Psoas muscle (tissue), 8 donors: ENCODE measurements at places on chromosomes 13 and 19.

DNA sequence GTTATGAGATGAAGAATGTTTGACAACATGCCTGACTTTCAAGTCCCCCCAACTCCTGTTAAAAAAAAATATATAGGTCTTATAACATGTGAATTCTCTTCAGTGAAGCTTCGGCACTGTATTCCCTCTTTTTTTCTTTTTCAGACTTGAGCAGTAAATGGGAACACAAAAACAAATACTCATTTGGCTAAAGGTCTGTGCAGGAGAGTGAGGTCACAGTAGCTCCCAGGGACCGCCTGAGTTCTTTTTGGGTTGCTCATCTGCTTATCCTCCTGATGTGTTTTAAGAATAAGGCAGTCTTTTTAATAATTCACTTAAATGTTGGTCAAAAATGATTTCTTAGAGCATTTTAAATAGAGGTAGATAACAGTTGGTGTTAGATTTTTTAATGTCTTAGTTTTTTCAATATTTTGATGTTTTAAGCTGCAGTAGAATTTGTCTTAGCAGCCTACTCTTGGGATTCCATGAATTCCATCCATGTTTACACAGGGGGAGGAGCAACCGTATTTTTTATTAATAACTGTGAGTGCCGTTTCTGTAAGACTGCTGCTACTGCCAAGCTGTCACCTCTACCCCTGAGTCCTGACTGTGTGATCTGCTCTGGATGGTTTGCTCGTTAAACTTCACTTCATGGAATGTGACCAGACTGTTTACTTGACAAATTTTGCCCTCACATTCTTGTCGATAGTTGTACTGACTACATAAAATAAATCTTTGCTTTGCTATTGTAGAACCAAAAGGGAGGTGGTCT is 14.9 kb downstream of the HNRNPM start:
- DNase-seq = no peak

- no peak for DNase-seq
Observed at GRCh38 chr19:50696094-50696483, 23.5 kb downstream of the SHANK1 start.

DNA sequence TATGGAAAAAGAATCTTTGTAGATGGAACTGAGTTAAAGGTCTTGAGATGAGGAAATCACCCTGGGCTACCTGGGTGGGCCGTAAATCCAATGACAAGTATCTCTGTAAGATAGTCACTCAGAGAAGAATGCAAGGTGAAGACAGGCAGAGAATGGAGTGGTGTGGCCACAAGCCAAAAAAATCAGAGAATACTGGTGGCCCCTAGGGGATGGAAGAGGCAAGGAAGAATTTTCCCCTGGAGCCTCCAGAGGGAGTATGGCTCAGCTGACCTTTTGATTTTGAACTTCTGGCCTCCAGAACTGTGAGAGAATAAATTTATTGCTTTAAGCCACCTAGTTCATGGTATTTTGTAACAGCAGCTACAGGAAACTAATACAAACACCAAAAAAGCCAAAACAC is 32.7 kb upstream of the CSNK1A1L start:
- DNase-seq = no peak

DNA sequence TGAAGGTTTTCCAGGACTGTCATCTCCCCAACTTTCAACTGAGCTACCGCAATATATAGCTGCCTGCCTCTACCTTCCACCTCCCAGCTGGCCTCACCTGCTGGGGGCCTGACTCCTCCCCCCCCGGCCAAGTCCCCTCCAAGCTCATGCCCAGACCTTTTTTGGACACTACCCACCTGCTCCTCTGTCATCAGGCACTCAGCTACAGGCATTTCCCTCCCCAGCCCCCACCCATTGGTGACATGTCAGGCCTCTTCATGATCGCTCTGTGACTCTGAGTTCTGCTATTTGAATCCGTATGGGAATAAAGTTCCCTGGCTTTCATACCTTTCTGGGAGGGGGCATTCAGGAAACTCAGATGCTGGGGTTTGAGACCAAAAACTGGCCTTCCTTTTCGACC is 1.8 kb downstream of the PRKACA start:
- no peak for DNase-seq

- DNase-seq = peak; percentile 41
Observed at GRCh38 chr13:39415008-39415802, 187.8 kb downstream of the LHFPL6 start.

- no peak for DNase-seq
Observed at GRCh38 chr13:46087481-46087880, 17.4 kb downstream of the CPB2 start.

GRCh38 chr13:44237276-44237767 is 136.3 kb upstream of the SERP2 start:
- DNase-seq = peak; percentile 78

- no peak for DNase-seq
Observed at GRCh38 chr19:45668342-45668871, 386 bp downstream of the GIPR start.

DNA sequence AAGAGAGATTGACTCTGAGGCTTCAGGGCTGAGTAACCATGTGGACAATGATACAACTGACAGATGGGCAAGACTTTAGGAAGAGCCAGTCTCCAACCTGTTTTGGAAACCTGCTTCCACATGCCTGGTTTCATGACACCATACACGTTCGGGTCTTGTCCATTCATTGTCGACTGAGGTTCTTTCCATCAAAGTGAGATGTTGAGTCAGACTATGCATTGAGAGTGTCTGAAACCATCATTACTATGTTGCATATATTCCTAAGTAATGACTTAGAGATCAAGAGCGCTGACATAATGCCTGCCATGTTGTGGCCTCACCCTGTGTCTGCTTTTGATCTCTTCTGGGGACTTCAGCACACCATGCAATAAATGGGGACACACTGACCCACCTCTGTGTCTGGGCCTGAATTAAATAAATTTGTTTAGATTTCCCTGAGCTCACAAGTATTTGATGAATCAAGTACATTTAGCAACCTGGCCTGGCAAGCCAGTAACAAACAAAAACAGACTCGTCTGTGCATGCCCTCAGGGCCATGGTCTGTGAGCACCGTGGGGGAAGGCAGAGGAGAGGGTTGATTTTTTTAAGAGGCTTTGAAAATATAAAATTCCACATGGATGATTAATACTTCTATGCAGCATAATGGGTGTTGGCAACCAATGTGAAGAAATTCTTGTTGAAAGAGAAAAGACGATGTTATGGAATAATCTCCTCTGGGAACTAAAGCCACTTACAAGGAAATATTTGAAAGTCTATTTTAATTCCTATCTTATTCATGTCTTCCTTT is 49.9 kb upstream of the UBAC2 start:
- no peak for DNase-seq

- no peak for DNase-seq
Observed at GRCh38 chr19:47839913-47840312, 18.2 kb downstream of the CRX start.

GRCh38 chr19:12748489-12748888 is 3.1 kb upstream of the BEST2 start:
- no peak for DNase-seq

DNA sequence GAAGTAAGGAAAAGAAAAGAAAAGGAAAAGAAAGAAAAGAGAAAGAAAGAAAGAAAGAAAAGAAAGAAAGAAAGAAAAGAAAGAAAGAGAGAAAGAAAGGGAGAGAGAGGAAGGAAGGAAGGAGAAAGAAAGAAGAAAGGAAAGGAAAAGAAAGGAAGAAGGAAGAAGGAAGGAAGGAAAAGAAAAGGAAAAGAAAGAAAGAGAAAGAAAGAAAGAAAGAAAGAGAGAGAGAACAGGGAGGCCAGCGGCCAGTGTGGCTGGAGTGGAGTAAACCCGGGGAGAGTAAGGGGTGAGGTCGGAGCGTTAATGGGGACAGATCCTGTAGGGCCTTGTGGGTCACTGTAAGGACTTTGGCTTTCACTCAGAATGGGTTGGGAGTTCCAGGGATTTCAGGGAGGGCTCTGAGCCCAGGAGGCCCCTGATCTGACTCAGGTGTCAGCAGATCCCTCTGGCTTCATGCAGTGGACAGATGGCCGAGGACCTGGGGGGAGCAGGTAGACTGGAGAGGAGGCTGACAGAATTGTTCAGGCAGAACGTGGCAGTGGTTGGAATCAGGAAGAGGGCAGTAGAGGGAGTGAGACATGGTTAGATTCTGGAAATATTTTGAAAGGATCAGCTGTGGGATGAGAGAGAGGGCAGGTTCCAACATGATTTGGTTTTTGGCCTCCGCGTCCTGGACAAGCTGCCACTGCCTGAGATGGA is 19.8 kb upstream of the FXYD3 start:
- no peak for DNase-seq

- no peak for DNase-seq
Observed at GRCh38 chr13:61084988-61085387, 330.7 kb downstream of the PCDH20 start.

DNA sequence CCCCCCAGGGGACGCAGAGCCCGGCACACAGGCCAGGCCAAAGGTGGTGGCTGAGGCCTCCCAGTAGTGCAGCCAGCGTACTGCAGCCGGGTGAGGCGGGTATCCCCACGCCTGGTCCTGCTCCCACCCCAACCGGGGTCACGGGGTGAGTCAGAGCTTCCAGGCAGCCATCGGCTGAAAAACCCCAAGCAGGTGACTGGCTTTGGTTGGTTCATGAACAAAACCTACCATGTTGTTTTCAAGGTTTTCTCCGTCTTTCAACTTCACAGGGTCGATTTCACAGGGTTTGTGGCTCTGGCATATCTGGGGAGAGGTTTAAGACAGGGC is 42.1 kb upstream of the C13orf46 start:
- no peak for DNase-seq

- DNase-seq = no peak
Observed at GRCh38 chr13:24035411-24035810, 125.1 kb upstream of the SPATA13 start.

DNA sequence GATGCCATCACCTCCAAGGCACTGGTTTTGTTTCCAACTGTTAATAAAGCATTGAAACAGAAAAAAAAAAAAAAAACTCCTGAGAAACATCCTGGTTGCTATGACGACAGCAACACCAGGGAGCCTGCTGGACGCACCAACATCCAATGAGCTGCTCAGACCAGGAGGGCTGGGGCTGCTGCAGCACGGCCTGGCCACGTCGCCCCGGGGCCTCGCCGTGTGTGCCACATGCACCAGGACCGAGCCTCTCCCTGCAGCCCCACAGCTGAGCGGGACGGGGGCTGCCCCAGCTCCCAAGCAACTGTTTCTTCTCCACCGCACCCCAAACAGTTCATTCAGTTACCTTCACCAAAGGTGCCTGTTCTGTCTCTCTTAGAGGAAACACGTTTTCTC is 54.5 kb downstream of the RASA3 start:
- no peak for DNase-seq

DNA sequence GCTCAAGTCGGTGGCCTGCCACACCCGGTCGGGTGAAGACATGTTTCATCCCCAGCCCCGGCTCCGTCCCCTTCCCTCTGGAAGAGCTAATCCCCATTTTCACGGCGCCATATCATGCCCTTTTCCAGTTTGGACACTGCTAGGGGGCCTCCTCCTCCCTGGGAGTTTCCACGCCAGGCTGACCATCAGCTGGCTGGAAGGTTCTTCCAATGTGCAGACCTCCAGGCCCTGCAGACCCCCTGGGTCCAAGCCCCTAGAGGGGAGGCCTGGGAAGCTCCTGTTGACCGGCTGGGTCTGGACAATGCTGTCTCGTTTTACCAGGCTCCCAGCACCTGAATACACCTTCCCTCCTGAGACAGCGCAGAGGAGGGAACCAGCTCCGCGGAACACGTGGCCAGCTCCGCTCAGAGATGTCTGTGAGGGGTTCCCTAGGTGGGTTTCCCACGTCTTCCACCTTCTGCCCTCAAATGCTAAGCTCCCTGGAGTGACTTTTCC is 44.7 kb upstream of the RANBP3 start:
- DNase-seq = no peak

DNA sequence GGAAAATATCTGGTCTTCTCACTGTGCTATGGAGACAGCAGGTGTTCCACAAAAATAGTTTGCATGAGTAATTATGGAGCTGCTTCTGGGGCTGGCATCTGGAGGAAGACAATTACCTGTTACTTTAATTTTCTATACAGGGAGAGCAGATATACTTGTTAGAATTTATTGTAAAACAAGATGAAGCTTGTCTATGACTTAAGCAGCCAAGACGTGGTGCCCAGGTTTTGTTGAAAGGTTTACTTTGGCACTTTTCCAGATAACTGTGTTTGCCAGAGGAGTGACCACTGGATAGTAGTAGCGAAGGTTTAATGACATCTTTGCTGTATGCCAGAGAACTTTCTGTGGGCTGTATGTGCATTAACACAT is 134.5 kb upstream of the KL start:
- DNase-seq = no peak

DNA sequence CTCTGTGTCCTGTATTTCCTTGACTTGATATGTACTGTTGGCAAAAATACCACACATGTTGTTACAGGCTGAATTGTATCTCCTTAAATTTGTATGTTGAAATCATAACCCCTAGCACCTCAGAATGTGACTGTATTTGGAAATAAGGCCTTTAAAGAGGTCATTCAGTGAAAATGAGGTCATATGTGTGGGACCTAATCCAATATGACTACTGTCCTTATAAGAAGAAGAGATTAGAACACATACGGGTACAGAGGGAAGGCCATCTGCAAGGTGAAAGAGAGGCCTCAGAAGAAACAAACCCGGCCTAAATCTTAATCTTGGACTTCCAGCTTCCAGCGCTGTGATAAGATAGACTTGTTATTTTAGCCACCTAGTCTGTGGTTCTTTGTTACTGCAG is 202.5 kb downstream of the NUFIP1 start:
- no peak for DNase-seq

- DNase-seq = no peak
Observed at GRCh38 chr19:46885411-46885810, 24.6 kb downstream of the ARHGAP35 start.

DNA sequence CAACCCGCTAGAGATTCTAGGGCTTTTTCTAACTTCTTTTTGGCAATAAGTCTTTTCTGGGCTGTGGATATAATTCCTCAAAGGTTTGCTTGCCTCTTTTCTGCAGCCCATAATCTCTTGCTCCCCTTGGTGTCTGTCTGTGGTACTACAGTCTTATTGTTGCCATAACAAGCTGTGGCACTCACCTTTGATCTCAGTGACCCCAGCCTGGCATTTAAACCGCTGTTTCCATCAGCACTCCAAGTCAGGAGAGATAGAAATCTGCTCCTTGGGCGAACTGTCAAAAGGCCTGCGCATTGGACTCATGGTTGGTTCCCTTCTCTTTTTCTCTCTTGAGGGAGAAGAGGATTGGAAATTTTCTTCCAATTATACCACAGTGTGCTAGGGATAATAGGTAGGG is 14.5 kb upstream of the MPHOSPH8 start:
- DNase-seq = no peak

- no peak for DNase-seq
Observed at GRCh38 chr13:105602956-105603670, 932.3 kb downstream of the EFNB2 start.

DNA sequence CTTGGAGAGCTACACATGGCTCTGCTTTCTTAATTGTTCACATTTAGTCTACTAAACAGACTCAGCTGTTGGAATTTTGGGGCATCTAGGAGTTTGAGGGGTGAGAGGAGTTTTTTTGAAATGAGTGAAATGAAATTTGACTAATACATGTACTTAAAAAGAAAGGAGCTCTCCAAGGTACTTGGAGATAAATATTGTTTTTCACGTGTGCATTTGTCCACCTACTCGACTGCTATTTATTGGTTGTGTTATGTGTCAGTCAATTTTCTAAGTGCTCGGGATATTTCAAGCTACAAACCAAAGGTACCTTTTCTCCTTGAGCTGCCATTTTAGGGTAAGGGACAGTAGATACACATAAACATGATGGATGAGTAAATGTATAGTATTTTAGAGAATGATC is 697.0 kb downstream of the LIG4 start:
- no peak for DNase-seq
